ENCODE measurements at places on chromosomes 12 and 14. TPM values are rescaled to one million over a fixed set of nuclear protein-coding genes. Genes with fewer than 3 reads are reported as not detected.

The ABCC9 gene
- not detected for total RNA-seq

The AQP6 gene
- total RNA-seq: not detected

The VTI1B gene
- 24.7 TPM for total RNA-seq

The CMA1 gene
- not detected for total RNA-seq

The WNT1 gene
- total RNA-seq: not detected

The PLEKHD1 gene
- total RNA-seq: 0.12 TPM
